ENCODE measurements at places on chromosomes 4 and X. TPM values are rescaled to one million over a fixed set of nuclear protein-coding genes. Genes with fewer than 3 reads are reported as not detected.

The FAT4 gene
- total RNA-seq: 27.5 TPM

The TENT5D gene
- not detected for total RNA-seq

The CITED1 gene
- total RNA-seq: 3.2 TPM

The ETDB gene
- not detected for total RNA-seq

The CASP3 gene
- 23.8 TPM for total RNA-seq

The CDS1 gene
- 1.4 TPM for total RNA-seq

The TLR6 gene
- total RNA-seq: 19.2 TPM

The CFAP47 gene
- not detected for total RNA-seq

The NPNT gene
- total RNA-seq: 4.7 TPM

The MXRA5 gene
- total RNA-seq: 0.38 TPM

The PWWP3B gene
- 0.68 TPM for total RNA-seq

The SSX2 gene
- not detected for total RNA-seq

Measured in subcutaneous adipose tissue (tissue), 4 donors.